ENCODE measurements at places on chromosomes 16 and 17. TPM values are rescaled to one million over a fixed set of nuclear protein-coding genes. Genes with fewer than 3 reads are reported as not detected.

SEC14L5 gene
- polyA plus RNA-seq: 0.12 TPM

CCDC40 gene
- 21.5 TPM for polyA plus RNA-seq

KRT33B gene
- polyA plus RNA-seq: not detected

TBKBP1 gene
- 31.1 TPM for polyA plus RNA-seq

Data from left kidney (tissue), 8 donors.